ENCODE measurements at places on chromosomes 1 and 21.

- no peak for DNase-seq
These were observed 15.0 kb downstream of the CACNA1S start for GRCh38 chr1:201096977-201097856.

- DNase-seq: no peak
These were observed 1036.3 kb downstream of the TTLL7 start for GRCh38 chr1:82962658-82963057.

- DNase-seq: no peak
These were observed 34.0 kb upstream of the CD1D start for GRCh38 chr1:158146739-158147138.

DNA sequence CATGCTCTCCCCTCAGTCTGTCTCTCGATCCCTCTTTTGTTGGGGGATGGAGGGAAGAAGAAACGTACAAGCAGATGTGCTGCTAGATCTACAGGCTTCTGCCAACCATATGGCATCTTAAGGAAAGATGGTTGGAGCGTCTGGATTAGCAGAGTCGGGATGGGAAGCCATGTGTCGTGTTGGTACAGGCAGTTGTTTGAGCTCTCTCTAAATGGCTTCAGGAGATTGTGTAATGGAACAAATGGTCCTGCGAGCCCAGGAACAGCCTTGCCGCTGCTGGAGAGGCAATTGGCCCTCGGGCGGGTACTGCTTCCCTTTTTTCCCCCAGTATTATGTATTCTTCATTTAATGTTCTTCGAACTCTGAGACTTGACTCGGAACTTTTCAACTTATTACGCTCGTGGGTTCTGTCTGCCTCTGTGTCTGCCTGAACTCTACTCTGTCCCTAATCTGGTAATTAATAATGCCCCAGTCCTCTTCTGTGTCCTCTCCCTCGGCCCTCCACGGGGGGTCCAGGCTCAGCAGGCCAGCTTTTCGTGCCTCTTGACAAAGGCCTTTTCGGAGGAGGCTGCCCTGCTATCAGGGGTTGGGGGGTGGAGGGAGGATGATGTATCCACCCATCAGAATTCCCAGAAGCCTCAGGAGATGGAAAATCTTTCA is 215.3 kb downstream of the SDCCAG8 start:
- DNase-seq: no peak

DNA sequence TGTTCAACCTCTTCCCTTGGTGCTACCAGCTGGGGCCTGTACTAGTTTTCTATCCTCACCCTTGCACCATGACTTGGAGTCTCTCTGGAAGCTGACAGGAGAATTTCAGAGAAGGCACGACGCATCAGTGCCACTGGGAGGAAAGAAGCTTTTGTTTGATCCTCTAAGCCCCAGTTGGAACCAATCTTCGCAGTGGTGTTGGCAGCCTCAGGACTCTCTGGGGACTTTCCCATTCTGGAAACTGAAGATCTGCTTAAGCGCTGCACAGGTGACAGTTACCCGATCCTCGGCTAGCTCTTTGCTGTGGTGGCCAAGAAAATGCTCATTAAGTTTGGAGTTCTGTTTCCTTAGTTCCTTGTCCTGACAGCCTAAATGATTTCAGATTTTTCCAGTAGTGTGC is 222.3 kb downstream of the RHOU start:
- DNase-seq: no peak

DNA sequence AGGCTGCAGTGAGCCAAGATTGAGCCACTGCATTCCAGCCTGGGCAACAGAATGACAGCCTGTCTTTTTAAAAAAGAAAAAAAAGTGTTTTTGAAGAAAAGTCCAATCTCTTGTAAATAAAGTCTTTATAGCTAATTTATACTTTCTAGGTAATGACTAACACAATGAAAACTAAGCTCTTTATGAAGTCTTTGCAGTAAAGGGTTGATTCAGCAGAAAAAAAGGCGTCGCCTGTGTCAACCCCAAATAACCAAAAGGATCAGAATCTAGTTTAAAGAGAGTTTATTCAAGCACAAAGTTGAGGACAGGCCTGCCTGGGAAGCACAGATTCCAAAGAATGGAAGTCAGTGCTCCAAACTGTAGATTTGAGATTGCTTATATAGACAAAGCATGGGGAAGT is 14.3 kb upstream of the PGBD2 start:
- DNase-seq: no peak

DNA sequence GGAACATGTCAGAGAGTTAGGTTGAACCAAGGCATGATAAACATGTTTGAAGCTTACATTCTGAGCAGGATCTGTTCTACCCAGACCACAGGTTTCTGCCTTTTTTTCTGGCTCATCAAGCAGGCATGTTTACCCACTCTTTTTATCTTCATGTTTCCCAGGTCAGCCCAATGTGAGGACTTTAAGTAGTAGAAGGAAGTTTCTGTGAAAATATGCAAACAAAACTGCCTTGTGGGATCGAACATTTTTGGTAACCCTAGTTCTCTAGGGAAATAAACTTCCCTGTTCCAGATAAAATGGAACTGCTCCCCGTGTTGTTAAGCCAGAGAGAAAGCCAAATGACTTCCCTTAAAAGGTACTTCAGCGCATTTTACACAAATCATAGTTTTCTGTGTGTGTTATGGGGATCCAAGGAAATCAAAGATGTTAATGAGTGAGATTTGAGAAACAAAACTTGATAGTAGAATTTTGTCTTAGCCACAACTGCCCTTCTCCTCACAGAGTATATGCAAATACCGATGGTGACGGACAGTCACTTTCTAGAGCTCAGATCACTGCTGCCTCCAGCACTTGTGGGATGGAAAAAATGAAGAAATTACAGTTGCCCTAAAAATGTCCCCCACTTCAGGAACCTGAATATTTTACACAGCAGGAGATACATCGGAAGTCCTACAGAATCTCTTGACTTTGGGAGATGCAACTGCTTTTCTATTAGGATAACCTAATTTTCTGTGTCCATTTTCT is 765 bp upstream of the HIPK1 start:
- no peak for DNase-seq

DNA sequence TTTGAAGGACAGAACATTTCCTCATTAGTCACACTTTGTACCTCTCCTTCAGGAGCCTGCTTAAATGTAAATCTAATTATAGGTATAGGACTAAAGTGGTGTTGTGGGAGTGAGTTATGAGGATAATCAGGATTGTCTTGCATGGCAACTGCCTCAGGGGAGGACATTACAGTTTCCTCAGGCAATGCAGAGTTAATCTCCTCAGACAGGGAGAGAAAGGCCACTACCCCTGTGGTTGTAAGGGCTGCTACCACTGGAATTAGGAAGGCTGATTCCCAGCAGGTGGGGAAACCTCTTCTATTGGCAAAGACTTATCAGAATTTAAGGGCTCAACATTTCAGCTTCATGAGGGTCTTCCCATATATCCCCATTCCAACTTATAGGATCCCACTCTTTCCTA is 286.8 kb upstream of the PBX1 start:
- no peak for DNase-seq
